ENCODE measurements at places on chromosomes 7 and 10.
A peak's percentile ranks its signal among the peaks of the same experiment; 100 is the strongest.

- DNase-seq: no peak
These were observed 8.3 kb upstream of the ARHGAP12 start for GRCh38 chr10:31936933-31937332.

DNA sequence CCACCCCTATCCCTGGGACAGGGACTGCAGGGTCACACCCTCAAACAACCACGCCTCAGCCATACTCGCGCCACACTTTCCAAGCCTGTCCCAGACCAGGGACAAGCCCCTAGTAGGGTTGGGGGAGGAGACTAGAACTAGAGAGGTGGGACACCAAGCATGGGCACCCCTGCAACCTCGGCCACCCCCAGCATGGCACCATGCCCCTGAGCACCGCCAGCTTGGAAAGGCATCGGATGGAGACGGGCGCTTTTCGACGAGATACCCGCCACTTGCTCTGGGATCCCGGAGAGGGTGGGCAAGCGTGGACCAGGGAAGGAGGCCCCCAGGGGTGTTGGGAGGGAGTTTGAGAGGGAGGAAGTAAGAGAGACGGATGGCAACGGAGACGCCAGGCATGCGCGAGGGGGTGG lies 13.1 kb upstream of the KMT2E start:
- DNase-seq: no peak

DNA sequence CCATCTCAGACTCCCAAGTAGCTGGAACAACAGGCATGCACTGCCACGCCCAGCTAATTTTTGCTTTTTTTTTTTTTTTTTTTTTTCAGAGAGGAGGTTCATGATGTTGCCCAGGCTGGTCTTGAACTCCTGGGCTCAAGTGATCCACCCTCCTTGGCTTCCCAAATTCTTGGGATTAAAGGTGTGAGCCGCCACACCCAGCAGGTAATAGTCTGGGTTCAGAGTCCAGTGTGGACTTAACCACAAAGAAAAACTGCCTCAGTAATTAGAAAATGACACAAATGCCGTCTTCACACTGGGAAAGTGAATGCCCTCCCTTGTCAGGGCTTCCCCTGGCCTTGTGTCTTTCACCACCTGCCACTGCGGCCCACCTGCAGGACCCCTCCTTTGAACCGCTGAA lies 101.1 kb downstream of the RAB11FIP2 start:
- no peak for DNase-seq

DNA sequence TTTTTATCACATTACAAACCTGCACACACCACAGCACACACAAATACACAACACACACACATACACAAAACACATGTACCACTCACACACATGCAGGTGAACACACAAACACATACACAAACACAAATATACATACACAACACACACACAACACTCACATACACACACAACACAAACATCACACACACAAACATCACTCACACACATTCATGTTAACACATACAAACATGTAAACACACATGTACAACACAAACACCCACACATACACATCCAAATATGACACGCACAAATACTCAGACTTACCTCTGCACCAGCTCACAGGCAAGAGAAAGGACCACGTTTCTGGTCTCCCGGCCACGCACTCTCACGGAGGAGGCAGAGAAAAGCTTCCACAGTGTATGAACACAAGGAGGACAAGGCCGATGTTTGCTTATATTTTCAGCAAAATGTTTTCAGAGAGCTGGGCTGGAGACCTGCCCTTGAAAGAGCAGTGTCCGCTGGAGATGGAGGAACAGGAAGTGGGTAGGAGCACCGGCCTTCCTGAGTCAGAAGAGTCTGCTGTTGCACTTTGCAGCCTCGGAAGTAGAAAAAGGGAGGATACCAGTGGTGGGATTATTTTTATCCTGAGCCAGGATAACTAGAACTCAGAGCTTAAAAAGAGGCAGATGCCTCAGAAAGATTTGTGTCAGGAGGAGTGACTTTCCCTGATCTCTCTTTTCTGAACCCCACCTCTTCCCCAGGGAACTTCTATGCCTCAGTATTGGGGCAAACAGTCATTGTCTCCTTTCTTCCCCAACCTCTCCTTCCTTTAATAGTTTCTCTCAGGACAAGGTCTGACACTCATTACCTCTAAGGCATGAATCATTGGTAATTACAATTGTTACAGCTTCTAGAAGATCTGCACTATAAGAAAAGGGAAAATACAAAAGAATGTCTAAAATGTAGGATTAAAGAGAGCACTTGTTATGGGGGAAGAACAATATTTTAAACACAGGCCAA lies at the start of gene GIMAP6:
Gene GIMAP6, minus strand, starts transcription at position 520 of the 999 bp plus-strand sequence. CDS start 2,243 bp downstream, outside the sequence.
- peak; percentile 60 for DNase-seq

DNA sequence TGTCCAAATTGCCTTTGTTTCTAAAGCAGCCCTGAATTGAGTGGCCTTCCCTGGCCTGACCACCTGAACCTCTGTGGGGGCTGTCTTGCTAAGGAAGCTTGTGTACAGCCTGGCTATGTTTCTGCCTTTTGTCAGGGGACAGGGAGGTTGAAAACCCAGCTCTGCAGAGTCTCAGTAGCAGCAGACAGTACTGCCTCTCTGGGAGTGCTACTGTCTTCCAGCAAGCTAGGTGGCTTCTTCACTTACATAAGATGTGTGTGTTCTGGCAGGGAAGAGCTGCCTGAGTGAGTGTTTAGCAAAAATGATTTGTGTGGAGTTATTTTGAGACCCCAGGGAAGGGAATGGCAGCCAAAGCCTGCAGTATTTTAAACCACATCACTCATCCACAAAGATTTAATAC lies 57.4 kb downstream of the LRRC4 start:
- DNase-seq: no peak

DNA sequence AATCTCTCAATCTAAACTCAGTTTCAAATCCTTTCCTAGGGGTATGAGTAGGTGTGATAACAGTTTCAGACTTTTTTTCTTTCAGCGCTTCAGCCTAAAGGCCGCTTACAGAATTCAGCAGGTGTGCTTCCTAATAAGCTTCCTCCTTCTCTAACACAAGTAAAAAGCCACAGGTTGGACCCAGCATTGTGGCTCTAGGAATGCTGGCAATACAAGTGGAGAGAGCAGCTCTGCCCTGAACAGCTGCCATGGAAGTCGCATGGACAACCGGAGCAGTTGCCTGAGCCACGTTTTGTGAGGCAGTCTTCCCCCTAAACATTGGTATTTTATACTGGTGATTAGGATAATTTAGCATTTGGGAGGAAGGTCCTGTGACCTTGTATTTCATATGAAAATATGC lies 83.5 kb downstream of the ST7 start:
- DNase-seq: no peak

- DNase-seq: no peak
These were observed 125.6 kb upstream of the TNRC18 start for GRCh38 chr7:5549096-5549763.

DNA sequence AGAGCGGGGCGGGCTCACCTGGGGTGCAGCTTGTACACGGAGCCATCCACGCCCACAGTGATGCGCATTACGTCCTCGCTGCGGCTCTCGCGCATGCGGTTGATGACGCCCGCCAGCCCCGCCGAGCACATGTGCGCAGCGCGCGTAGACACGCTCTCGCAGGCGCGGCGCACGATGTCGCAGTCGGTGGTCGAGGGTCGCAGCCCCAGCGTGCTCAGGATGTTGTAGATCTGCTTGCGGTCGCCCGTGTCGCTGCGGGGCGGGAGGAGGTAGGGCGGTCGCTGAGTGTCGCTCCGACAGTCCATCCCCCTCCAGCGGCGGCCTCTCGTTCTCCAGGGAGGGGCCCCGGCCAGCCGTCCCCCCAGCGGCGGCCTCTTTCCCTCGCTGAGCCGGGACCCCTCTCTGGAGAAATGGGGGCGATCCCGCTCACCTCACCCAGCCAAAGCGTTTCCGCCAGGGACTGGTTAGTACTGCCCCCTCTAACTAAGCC lies 4.4 kb upstream of the MYL7 start:
- DNase-seq: peak; percentile 69

GRCh38 chr10:112839928-112840654 lies 110.0 kb upstream of the TCF7L2 start:
- no peak for DNase-seq

DNA sequence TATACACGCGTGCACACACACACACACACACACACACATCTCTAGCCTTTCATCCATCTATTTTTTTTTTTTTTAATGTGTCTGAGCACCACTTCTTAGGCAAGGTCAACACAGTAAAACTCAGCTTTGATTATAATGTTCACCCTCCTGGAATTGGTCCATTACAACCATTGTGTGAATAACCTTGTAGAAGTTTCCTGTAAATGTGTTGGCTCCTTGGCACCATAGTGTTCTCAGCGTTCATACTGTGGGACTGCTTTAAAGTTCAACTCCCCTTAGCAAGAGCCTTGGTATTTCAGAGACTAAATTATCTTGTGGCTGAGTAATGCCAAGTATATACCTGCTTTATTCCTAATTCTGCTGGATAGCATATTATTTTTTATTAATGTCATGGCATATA lies 106.3 kb upstream of the PRPS1L1 start:
- no peak for DNase-seq

GRCh38 chr7:18637516-18637915 lies 142.0 kb downstream of the HDAC9 start:
- no peak for DNase-seq

DNA sequence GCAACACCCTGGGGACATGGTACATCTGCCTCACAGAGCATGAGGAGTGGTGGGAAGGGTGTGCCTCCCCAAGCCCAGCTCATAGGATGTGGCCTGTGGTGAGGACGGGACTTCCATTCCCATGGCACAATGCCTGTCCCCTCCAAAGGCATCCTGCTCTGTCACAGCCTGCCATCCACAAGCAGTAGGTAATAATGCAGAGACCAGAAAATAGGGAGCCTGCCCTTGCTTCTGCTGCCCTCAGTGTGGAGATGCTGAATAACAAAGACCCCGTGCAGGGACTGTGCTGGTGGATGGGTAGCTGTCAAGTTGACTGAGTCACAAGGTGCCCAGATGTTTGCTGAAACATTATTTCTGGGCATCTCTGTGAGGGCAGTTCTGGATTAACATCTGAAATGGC lies 199.9 kb upstream of the GRB10 start:
- DNase-seq: no peak

GRCh38 chr7:41809529-41809939 lies 106.6 kb upstream of the INHBA start:
- peak; percentile 3 for DNase-seq

DNA sequence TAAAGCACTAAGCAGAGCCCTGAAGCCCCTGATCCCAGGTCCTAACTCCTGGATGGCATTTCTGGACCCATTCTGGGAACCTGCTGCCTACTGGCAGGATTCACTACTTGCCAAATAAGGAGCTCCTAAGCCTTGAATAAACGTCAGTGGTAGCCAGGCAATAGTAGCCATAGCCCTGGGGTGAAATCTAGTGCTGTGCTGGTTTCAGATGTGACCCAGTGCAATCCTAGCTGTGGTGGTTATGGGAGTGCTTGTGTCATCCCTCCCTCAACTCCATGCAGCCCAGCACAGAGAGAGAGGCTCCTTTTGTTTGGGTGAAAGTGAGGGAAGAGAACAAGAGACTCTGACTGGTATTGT lies 43.7 kb downstream of the PCLO start:
- DNase-seq: no peak

DNA sequence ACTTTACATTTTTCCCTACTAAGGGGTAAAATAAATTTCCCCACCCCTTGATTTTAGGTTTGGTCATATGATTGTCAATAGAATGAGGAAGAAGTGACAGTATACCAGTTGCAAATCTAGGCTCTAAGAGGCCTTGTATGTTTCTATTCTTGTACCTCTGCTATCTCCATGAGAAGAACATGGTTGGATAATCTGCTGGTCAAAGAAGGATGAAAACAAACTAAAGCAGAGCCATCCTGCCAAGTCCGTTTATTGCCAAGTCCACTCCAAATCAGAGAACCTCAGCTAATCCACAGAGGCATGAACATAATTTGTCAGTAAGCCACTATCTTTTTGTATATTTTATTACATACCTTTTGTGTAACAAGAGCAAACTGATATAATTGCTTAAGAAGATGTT lies 98.0 kb downstream of the CRPPA start:
- DNase-seq: no peak

DNA sequence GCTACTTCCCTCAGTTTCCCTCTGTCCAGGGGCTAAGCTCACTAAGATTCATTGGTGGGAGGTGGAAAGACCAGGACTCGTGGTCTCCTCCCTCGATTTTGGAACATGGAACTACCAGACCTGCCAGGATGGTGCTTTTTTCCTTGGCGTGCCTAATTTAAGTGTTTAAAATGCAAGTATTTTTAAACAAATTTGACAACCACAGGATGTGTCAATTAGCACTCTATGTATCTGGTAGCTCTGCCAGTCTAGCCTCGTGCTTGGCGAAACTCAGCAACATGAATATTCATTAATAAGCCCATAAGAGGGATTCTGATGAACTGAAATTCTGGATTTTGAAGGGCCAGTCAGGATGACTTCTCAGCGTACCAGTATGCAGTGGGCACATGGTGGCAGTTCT lies 145.0 kb upstream of the PRR15 start:
- DNase-seq: no peak

GRCh38 chr7:96388620-96389383 lies 66.9 kb upstream of the SLC25A13 start:
- DNase-seq: no peak

- DNase-seq: no peak
These were observed 90.2 kb downstream of the SH3PXD2A start for GRCh38 chr10:103765168-103765567.

- no peak for DNase-seq
These were observed 30.0 kb downstream of the ADGRA1 start for GRCh38 chr10:133117688-133118071.

DNA sequence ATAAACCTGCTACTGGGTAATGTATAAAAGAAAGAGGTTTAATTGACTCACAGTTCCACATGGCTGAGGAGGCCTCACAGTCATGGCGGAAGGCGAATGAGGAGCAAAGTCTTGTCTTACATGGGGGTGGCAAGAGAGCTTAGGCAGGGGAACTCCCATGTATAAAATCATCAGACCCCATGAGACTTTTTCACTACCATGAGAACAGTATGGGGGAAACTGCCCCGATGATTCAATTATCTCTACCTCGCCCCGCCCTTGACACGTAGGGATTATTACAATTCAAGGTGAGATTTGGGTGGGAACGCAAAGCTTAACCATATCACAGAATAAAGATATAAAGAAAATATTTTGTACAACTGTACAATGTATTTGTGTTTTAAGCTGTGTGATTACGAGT lies 39.4 kb upstream of the PLCE1 start:
- DNase-seq: no peak

DNA sequence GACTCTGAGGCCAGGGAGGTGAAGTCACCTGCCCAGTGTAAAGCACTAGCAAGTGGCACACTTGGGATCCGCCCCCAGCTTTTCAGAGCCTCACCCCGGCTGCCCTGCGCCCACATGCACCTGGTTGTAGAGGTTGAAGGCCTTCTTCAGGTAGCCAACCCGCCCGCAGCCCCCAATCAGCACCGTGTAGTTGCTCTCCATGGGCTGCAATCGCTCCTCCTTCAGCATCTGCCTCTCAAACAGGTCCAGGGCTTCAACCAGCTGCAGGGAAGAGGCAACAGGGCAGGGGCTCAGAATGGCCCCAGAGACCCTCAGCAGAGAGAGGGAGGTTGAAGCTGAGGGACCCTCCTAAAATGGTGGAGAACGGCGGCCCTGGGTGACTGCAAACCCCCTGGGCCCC lies 5.4 kb downstream of the PTCD1 start:
- no peak for DNase-seq
